NCI-H82 (cell line): ENCODE measurements at places on chromosomes 1 and 21.

GRCh38 chr21:45923146-45923545 lies 58.4 kb upstream of the COL6A1 start:
- no peak for DNase-seq

DNA sequence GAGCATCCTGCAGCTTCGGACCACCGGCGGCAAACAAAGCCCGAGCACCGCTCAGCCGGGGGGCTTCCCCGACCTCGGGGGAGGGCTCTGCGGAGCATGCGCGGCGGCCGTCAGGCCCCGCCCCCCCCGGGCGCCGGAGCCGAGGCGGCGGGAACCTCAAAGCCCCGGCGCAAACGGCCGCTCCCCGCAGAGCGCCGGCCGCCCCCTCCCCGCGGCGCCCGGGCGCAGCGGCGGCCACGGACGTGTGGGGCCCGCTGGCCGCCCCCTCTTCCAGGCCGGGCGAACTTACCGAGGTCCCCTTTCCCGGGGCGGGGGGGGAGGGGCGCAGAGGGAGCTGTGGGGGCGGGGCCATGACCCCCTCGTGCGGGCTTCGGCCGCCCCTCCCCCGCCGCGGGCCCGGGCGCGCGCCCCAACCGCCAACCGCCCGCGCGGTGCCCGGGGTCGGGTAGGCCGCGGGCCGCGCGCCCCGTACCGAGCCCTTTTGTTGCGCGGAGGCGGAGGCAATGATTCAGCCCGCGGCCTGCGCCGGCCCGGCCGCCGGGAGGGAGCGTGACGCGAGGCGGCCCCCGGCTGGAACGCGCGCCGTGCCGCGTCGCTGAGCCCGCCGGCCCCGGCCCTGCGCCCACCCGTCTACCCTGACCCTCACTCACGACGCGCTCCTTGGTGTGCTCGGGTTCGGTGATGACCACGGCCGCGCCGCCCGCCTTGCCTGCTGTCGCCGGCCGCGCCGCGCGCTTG lies 1.7 kb downstream of the RCC2 start:
- DNase-seq: peak; percentile 82

- DNase-seq: no peak
Measured at GRCh38 chr1:89616844-89617627, 15.9 kb upstream of the LRRC8C start.

GRCh38 chr1:235315735-235316134 lies 12.2 kb downstream of the ARID4B start:
- peak; percentile 21 for DNase-seq

- no peak for DNase-seq
Measured at GRCh38 chr1:227855687-227856086, 40.2 kb downstream of the PRSS38 start.

DNA sequence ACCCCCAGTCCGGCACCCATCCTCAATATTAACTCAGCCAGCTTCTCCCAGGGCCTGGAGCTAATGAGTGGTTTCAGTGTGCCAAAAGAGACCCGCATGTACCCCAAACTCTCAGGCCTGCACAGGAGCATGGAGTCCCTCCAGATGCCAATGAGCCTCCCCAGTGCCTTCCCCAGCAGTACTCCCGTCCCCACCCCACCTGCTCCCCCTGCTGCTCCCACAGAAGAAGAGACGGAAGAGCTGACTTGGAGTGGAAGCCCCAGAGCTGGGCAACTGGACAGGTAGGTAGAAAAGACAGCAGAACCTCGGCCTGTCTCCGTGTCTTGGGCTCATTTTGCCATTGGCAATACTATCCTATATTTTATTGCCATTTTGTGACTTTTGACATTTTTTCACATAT lies 45.4 kb upstream of the IPO9 start:
- DNase-seq: peak; percentile 48

GRCh38 chr1:186102547-186103148 lies 272.4 kb downstream of the TPR start:
- no peak for DNase-seq

DNA sequence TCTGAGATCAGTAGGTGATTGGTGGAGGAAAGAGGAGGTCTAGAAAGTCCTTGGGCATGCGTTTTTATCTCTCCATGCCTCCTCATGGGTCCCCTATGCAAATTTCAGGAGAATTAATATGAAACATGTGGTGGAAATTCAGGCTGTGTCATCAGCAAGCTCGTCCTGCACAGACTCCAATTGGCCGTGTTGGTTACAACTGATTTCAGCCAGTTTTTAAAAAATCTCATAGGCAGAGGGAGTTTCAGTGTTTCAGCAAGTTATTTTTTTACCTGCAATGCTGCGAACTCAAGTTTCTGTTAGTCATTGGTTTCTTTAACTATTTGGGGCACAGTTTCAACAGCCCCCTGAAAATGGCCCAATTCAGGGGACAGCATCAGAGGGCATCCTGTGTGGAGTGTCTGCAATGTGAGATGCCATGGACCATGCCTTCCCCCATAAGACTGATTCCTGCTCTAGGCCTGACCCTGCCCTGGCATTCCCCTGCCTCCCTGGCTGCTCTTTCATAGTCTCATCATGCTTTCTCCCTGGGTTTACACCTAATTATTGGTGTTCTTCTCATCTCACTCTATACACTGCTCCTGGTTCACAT lies 59.9 kb downstream of the C1orf198 start:
- DNase-seq: no peak

DNA sequence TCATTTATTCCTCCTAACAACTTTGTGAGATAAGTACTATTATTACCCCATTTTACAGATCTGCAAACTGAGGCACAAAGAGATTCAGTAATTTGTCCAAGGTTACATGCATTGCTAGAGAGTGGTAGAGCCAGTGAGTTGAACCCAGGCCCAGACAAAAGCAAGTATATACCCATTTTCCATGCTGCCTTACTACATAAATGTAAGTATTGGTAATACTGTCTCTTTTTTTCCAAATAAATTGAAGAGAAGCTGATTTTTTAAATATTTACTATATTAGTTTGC lies 33.8 kb upstream of the IRF2BP2 start:
- DNase-seq: no peak

GRCh38 chr1:197671140-197671539 lies 104.1 kb downstream of the DENND1B start:
- DNase-seq: no peak

- DNase-seq: peak; percentile 61
Measured at GRCh38 chr1:89598450-89599331, 34.2 kb upstream of the LRRC8C start.

DNA sequence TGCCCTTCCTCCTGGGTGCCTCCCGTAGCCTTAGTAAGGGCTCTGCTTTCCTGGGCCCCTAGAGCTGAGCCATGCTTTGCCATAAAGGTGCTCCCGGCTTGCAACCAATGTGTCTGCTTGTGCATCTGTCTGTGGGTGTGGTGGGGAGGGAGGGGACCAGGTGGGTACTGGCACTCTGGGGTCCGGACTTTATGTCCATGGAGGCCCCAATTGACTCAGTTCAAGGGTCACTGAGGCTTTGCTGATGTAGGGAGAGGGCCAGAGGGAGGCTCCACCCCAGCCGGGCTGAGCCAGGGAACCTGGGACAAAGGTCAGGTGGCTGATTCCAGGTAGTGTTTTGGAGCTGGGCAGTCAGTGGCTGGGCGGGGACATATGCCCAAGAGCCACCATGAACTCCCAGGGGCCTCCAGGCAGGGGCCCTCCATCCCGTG lies 15.0 kb downstream of the TNFRSF25 start:
- DNase-seq: peak; percentile 25

GRCh38 chr1:205545991-205546390 lies 41.5 kb downstream of the CDK18 start:
- peak; percentile 54 for DNase-seq

GRCh38 chr1:14817223-14818170 lies 219.0 kb downstream of the KAZN start:
- no peak for DNase-seq

DNA sequence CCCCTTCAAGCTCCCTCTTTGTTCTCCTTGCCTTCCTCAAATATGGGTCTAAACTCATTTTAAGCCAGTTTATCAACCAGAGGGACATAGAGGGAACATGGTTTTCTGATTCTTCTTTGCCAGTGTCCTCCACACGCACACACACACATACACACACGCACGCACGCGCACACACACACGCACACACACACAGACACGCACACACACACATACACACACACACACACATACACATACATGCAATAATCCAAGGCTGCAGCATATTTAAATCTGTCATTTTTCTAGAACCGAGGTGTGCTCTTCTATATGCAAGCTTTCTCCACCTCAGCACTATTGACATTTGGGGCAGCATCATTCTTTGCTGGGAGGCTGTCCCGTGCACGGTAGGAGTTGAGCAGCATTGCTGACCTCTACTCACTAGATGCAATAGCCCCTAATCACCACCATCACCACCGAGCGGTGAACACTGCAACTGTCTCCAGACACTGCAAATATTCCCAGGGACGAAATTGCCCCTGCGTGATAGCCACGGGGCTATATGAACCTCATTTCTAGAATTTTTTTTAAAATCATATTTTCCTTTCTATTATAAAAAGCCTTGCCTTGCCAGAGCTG lies 8.0 kb downstream of the TNFRSF9 start:
- peak; percentile 53 for DNase-seq

DNA sequence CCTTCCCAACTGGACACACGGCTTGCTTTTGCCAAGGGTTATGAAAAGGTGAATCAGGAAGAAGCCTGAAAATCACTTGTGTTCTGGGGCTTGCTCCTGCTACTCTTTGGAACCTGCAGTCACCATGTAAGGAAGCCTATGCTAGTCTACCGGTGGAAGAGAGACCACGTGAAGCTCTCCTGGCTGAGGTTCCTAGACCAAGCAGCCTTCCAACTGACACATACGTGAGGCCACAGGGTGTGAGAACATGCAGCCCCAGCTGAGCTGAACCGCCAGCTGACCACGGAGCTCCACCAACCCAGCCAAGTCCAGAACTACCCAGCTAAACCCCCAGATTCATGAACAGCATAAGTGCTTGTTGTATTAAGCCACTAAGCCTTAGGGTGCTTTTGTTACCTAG lies 72.8 kb upstream of the KRTAP19-8 start:
- DNase-seq: no peak

GRCh38 chr1:154742606-154743005 lies 127.5 kb downstream of the KCNN3 start:
- no peak for DNase-seq

- no peak for DNase-seq
Measured at GRCh38 chr1:77430966-77431690, 149.3 kb downstream of the AK5 start.

DNA sequence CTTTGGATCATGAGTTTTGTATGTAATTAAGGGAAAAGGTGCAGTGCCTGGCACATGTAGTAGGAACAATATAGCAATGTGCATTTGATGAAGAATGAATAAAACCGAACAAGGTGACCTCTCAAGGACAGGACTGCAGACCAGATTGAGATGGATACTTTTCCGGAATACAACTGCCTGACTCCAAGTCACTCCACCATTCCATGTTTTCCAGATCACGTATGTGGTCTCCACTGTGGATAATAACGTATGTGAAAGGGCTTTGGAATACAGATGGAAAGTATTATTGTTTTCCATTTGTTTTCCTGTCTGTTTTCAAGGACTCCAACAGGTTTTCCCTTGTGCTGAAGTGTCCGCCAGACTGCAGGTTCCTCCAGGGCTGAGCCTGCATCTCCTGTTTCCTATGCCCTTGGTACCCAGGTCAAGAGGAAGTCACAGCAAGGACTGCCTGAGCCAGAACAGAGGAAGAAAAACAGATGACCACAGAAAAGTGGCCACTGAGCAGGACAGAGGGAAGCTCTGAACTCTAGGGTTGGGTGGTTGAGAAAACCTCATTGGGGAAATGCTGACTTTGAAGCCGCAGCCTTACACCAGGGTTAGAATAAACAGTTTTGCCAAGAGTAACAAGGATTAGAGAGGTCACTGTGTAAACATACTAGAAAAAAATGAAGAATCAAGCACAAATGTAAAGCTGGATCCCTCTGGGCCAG lies 4.0 kb downstream of the CFAP45 start:
- no peak for DNase-seq

DNA sequence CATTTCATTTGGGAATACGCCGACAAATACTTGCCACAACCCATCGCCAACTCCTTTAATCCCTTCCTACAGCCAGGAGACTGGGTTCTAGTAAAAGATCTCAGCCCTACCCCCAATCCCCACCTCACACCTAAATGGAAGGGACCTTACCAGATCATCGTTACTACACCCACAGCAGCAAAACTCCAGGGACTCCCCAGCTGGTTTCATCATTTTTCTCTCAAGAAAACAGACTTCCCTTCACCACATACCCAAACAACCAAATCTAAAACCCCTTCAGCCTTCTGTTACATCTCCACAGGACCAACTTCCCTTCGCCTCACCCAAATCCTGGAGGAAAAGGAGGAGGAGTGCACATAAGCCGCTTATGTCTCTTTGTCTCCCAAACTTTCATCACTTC lies 23.7 kb upstream of the SLC2A5 start:
- peak; percentile 36 for DNase-seq

DNA sequence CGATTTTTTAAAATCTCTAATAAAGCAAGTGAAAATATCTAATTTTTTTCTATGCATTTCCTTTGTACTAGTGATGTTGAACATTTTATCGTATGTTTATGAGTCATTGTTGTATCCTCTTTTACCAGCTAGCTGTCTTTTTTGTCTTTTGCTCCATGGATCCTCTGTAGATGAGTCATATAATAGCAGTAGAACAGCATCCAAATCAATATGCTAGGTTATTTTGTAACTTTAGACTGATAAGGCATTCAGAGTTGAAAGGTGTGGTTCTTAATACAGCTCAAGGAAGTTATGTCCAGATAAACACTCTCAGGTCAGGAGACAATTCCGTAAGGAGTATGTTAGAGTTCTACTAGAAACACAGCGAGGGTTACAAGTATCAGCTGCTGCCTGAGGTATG lies 31.9 kb downstream of the MAP10 start:
- no peak for DNase-seq

GRCh38 chr1:184941410-184941733 lies 32.9 kb downstream of the NIBAN1 start:
- no peak for DNase-seq

DNA sequence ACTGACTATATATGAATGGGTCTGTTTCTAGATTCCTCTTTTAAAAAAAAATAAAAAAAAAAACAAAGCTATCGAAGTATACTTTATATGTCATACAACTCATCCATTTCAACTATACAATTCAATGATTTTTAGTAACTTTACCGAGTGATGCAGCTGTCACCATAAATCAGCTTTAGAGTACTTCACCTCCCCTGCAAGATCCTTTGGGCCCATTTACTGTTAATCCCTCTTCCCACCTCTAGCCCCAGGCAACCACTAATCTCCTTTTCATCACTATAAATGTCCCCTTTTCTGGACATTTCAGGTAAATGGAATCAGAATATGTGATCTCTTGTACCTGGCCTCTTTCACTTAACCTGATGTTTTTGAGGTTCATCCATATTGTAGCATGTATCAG lies 133.9 kb downstream of the PEX14 start:
- DNase-seq: peak; percentile 78

DNA sequence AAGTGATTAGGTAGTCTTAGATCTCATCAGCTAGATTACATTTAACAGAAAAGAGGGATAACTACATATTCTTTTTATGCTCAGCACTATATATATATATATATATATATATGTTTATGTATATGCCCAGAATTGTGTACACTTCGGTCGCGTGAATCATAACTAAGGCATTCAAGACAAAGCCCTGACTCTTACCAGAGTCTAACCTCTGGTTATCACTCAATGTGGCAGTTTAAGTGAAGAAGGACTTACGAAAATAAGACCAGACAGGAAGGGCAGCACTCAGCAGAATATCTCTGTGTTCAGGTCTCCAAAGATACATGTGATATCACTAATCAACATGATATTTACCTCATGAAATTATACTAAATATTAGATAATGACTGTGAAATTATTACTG lies 1326.7 kb downstream of the MRPL39 start:
- no peak for DNase-seq
